ENCODE measurements at places on chromosomes 2 and 18.
A peak's percentile ranks its signal among the peaks of the same experiment; 100 is the strongest.

GRCh38 chr2:42147641-42148274 lies 21.4 kb upstream of the EML4 start:
- peak; percentile 11 for DNase-seq

- no peak for DNase-seq
Observed at GRCh38 chr18:3493501-3494244, 43.7 kb downstream of the TGIF1 start.

- peak; percentile 6 for DNase-seq
Observed at GRCh38 chr2:114661971-114662939, 219.8 kb downstream of the DPP10 start.

- DNase-seq: no peak
Observed at GRCh38 chr2:191650896-191651773, 26.8 kb upstream of the NABP1 start.

GRCh38 chr2:138034536-138034935 lies 70.3 kb downstream of the HNMT start:
- no peak for DNase-seq

GRCh38 chr2:68937346-68938055 lies 15.2 kb downstream of the GKN2 start:
- no peak for DNase-seq

GRCh38 chr18:32868406-32868805 lies 95.6 kb upstream of the KLHL14 start:
- no peak for DNase-seq

- DNase-seq: no peak
Observed at GRCh38 chr2:235155163-235155562, 203.3 kb downstream of the SH3BP4 start.

DNA sequence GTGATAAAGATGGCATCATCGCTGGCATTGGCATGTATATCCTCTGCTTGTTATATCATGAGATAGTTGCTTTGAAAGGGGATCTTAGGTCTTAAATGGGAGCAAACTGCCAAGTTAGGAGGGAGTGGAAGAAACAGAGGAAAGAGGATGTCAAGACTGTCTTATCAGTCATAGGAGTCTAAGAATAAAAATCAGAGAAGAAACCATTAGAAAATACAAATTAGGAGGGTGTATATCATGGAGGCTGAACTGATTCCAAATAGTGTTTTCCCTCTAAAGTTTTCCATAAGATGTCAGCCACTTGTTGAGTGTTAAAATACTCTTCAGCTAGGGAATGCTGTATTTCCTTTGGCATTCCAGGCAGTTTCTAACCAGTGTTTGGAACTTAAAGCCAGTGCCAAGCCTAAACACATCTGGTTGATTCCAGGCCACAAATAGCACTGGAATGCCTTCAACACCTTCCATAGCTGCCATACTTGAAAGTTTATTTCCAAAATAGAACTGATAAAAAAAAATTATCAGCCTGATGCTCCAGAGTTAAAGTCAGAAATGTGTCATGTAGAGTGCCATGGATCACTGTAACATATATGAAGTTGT lies 129.4 kb downstream of the ZEB2 start:
- no peak for DNase-seq

- DNase-seq: no peak
Observed at GRCh38 chr2:205816268-205816667, 134.0 kb downstream of the NRP2 start.

GRCh38 chr18:22132763-22133162 lies 36.6 kb upstream of the GATA6 start:
- DNase-seq: no peak

GRCh38 chr2:70143314-70144150 lies 47.3 kb downstream of the C2orf42 start:
- no peak for DNase-seq

DNA sequence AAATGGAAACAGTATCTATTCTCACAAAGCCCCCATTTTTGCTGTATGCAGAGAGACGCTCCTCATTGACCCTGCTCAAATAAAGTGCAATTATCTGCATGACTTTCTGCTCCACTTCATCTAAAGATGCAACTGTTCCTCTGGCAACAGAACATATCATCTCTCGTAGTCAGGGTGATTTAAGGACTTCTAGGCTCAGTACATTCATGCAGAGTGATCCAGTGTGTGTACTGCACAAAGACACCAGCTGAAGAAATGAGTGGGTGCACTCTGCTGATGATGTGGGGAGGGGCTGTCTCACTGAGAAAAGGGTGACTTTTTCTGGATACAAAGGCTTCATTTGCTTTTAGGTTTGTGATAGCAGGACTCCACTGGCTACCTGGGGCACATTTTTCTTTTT lies 355.2 kb downstream of the GALNT13 start:
- no peak for DNase-seq

DNA sequence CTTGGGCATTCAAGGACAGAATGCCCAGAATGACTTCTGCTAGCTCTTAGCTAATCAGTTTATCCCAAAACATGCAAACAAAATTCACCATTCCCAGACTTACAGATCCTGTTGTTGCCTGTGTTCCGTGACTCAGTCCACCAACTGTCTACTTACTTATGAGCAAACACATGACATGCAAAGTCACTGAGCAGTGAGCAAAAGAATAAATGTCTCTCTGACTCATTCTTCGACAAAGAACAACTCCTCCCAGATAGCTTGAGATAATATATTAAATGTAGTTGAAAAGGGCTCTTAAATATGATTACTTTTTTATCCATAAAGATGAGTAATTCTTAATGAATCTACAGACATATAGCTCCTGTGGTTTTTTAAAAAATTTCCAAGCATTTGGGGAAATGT lies 9.0 kb upstream of the CREG2 start:
- no peak for DNase-seq

- no peak for DNase-seq
Observed at GRCh38 chr2:217102956-217103355, 243.1 kb upstream of the TNP1 start.

- no peak for DNase-seq
Observed at GRCh38 chr2:188278388-188279092, 13.1 kb upstream of the GULP1 start.

DNA sequence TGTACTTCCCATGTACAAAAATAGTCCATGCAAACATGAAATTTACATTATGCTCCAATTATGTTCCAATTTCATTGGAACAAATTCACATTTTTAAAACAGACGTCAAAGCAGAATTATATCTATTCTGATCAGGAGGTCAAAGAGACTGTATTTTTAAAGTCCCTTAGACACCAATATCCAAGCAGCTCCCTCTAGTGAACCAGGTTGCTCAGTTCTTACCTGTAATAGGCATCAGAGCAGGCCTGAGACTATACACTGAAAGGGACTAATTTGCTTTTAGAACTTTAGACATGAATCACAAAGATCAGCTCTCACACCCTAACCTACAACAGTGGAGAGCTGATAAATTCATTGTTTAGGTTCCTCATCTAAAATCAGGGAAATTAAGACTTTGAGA lies 273.9 kb downstream of the MBD2 start:
- DNase-seq: no peak

DNA sequence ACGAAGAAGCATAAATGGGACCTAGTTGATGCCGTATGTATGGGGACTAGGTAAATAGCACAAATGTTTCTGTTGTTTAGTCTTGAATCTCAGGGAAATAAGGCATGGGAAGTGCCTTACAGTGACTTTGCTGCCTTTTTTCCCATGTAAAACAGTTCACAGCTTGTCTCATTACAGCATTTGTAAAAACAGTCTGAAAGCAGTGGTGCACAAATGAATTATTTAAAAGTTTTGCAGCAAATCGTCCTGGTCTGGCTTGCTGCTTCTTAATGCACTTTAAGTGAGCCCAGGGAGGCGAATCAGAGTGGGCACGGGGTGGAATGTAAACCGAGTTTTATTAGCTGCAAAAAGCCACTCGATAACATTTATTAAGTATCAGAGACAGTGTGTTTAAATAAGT lies 302.0 kb upstream of the ETAA1 start:
- DNase-seq: no peak

GRCh38 chr18:78080081-78080480 lies 830.4 kb downstream of the GALR1 start:
- DNase-seq: no peak

DNA sequence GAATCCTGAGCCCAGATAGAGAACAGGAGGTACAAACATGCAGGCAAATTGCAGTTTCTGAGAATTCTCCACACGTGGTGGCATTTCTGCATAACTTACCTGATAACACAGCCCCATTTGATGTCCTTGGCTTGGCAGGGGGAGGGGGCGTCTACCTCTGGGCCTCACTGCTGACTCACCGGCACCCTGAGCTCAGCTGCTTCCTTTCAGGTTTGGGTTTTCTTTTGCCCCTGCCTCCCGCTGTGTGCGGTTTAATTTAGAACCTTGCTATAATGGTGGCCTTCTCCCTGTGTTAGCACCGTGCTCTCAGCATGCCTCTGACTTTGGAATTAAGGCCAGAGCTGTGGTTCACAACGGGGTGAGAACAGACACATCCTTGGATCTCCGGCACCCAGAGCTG lies 4.4 kb downstream of the CTIF start:
- no peak for DNase-seq

DNA sequence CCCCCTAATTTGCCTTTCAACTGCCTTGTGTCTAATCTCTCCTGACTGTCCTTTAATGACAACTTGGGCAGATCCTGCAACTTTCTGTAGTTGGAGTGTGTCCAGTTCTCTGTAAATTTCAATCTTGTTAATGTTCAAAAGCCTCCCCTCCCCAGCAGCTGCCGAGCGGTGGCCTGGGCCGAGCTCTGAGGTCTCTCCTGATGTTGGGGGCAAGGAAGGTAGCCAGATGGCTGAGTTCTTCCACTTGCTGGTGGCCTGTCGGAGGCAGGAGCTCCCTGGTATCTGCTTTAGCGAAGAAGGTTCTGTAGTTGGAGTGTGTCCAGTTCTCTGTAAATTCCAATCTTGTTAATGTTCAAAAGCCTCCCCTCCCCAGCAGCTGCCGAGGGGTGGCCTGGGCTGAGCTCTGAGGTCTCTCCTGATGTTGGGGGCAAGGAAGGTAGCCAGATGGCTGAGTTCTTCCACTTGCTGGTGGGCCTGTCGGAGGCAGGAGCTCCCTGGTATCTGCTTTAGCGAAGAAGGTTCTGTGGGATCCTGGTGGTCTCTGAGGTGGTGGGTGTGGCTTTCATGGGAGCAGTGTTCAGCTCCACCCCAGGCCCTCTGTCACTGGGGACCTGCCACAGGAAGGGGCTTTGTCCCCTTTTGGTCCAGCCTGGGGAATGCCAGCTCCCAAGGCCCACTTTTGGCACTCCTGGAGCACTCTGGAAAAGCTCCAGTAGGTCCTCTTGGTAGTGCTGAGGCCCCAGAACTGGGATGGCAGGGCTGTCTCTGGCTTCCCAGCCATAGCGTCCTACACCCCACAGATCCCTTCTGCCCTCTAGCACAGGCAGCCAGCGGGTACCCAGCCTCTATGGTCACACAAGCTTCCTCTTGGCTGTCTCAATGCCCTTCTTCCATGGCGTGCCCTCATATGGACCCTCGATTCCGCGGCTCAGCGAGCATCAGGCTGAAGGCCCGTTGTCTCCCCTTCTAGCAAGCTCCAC lies 211.9 kb downstream of the ALPK2 start:
- DNase-seq: no peak

GRCh38 chr2:143428700-143429099 lies 299.5 kb downstream of the ARHGAP15 start:
- DNase-seq: no peak

- DNase-seq: no peak
Observed at GRCh38 chr2:96553176-96553956, 16.8 kb downstream of the ARID5A start.

- no peak for DNase-seq
Observed at GRCh38 chr2:128384446-128384845, 65.8 kb upstream of the HS6ST1 start.

GRCh38 chr2:190846746-190847145 lies 33.9 kb upstream of the GLS start:
- DNase-seq: no peak

DNA sequence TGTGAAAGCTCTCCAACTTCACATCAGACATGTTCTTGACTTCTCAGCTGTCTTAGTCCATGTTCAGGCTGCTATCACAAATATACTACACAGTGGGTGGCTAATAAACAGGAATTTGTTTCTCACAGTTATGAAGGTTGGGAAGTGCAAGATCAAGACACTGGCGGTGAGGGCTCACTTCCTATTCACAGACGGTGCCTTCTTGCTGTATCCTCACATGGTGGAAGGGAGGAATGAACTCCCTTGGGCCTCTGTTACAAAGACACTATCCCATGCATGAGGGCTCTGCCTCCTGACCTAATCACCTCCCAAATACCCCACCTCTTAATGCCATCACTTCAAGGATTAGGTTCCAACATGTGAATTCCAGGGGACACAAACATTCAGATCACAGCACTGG lies 9.7 kb downstream of the UXS1 start:
- DNase-seq: no peak

GRCh38 chr18:74921057-74921820 lies 287.7 kb downstream of the PTGR3 start:
- no peak for DNase-seq

DNA sequence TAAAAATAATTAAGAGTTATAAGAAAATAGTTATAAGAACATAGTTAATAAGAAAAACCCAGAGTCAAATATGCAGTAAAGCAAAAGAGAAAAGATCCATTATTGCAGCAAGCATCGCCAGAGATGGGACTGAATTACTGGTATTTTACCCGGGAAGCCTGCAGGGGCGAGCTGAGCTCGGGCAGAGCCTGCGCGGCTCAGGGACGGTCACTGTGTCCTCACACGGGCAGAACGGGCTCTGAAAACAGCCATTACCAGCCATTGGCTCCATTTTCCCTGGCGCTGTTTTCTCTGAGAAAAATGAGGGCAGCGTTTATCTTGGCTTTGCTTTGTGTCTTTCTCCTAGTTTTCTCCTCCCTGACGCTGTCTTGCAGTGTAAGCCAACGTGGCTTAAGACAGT lies 95.3 kb upstream of the ALKAL2 start:
- no peak for DNase-seq

GRCh38 chr2:188199716-188200128 lies 92.0 kb upstream of the GULP1 start:
- DNase-seq: no peak

- DNase-seq: no peak
Observed at GRCh38 chr18:60935041-60935910, 398.0 kb upstream of the CDH20 start.

DNA sequence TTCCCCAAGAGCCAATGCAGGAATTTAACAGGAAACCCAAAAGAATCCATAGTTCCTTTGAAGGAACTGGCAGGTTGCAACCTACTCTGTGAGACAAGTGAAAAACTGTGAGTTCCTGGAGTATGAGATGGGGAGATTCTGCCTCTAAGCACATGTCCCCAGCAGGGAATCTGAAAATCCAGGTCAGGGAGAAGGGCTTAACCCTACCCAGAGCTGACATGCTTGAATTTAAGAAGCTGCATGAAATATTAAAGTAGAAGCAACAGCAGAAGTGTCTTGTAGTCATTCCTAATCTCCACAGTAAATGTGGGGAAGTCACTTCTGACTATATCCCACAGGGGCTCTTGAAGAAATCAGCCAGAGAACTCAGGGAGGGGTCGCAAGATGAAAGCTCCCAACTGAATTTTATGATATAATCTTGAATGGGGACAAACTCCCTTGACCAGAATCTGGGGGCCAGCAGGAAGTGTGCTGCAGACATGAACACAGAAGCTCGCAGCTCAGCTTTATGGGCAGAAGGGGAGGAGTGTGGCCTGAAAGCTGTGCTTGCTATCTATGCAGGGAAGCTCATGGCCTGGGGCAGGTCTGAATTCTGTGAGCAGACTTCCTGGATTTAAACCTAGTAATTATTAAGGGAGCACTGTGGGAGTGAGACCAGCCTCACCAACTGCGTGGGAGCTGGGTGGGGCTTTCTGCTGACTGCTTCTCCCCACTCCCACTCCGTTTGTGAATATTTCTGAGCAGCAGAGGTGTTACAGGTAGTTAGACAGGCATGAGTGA lies 184.1 kb upstream of the KYNU start:
- DNase-seq: no peak

Data from NCI-H2029 (cell line).